NCI-H345 (cell line): ENCODE measurements at places on chromosomes 3 and 15.

DNA sequence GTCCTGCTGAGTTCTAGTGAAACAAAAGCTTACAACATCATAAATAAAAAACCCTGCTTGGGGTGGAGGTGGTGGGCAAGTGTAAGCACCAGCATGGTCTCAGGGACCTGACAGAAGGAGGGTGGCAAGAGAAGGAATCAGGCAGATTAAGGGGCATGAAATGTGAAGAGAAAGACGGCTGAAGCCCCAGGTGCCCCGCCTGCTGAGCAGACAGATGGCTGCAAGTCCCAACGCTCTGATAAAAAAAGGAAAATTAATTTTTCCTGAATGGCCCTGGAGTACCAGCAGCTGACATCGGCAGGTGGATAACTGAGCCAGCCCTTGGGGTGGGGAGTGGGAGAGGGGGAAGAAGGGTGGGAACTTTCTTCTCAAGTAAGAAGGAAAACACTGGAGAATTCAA is 137.9 kb downstream of the XXYLT1 start:
- no peak for DNase-seq

- DNase-seq: no peak
Observed at GRCh38 chr3:53261712-53262111, 5.9 kb upstream of the TKT start.

GRCh38 chr15:82300883-82301282 is 38.3 kb downstream of the SAXO2 start:
- DNase-seq: no peak

DNA sequence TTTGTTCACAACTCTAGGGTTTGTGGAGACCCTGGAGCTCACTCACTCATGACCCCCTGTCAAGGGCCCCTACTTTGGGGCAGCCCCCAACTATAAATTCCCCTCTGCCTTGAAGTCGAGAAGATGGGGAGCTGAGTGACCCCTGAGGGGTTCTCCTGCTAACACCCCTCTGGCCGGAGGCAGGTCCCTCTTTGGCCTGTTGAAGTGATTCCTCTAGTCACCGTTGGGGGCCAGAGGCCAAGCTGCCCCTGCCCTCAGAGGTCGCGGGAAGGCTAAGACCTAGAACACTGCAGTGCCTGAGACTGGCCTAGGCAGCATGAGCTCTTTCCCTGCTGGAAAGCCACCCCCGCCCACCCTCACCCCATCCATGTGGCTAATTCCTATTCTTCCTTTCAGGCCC is 15.4 kb upstream of the SKOR1 start:
- no peak for DNase-seq

DNA sequence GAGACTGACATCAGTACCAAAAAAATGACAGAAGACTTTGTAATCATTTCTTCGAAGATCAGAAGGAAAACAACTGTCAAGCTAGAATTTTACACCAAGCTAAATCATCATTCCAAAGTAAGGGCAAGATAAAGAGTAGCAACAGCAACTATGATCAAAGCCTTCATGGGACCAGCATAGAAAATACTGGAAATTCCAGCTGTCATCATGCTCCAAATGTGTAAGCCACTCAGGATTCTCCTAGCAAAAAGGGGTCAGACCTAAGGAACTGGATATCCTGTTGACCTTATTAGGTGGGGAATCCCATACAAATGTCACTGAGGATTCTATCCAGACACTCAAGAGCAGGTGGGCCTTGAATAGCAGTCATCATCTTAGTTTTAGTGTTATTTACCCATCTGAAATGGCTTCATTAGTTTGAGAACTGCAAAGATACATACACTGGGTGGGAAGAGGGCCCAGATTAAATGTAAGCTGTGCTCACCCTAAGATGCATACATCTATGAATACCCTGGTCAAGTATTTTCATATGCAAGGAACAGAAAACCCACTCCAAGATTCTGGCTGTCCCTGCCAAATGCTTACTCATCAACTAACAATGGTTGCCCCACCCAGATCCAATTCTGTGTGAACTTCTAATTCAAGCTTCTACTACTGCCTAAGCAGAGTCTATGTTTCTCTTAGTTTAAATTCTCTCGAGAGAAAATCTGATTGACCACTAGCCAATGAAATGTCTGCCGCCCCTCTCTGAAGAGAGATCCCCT is 33.5 kb downstream of the CLDN18 start:
- DNase-seq: no peak

DNA sequence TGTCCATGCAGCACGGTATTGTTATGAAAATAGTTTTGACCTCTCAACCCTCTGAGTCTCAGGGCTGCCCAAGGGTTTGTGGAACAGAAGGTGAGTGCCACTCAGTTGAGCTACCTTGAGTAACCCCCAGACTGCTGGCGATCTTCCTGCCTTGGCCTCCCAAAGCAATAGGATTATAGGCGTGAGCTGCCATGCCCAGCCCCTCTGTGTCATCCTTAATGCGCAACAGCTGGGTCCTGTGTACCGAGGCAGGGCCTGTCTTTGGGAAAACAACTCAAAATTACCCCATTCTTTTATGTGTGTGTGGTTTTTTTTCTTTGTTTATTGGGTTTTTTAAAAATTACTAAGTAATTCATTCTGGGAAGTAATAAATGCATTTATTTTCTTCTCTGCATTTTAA is 78.3 kb upstream of the TPM1 start:
- no peak for DNase-seq

GRCh38 chr15:63969652-63970421 is 76.4 kb downstream of the DAPK2 start:
- no peak for DNase-seq

- no peak for DNase-seq
Observed at GRCh38 chr15:77702211-77702957, 69.7 kb upstream of the LINGO1 start.

- no peak for DNase-seq
Observed at GRCh38 chr15:51111061-51111460, 16.4 kb upstream of the TNFAIP8L3 start.

GRCh38 chr3:33092496-33093254 is 4.3 kb downstream of the GLB1 start:
- DNase-seq: no peak

GRCh38 chr15:29008846-29009245 is 123.1 kb downstream of the APBA2 start:
- no peak for DNase-seq

- DNase-seq: no peak
Observed at GRCh38 chr3:45106874-45107273, 39.3 kb downstream of the CDCP1 start.

- DNase-seq: no peak
Observed at GRCh38 chr15:42725331-42725903, 11.5 kb downstream of the CDAN1 start.

DNA sequence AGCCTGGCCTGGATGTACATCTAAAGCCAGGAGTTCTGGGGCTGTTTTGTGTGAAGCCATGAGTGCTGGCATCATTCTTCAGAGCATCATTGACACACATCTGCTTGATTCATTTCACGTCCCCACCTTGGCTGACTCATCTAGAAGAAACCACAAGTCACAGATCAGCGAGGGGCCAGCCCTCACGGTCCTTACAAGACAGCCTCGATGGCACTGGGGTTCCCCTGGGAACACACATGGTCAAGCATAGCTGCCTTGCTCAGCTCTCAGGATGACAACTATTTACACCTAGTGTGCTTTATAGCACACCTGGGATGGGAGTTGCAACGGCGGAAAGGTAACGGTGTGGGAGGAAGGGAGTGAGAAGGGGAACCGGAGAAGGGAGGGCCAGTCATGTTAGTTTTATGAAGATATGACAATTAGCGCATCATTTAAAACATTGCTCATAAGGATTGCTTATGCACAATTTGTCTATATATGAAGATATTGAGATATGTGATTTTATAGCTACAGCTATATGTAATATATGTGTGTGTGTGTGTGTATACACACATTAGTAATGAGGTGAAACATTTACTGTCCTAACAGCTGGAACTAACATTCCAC is 227.1 kb downstream of the RPLP1 start:
- no peak for DNase-seq

- DNase-seq: no peak
Observed at GRCh38 chr3:63654211-63654610, 1.7 kb downstream of the SNTN start.

DNA sequence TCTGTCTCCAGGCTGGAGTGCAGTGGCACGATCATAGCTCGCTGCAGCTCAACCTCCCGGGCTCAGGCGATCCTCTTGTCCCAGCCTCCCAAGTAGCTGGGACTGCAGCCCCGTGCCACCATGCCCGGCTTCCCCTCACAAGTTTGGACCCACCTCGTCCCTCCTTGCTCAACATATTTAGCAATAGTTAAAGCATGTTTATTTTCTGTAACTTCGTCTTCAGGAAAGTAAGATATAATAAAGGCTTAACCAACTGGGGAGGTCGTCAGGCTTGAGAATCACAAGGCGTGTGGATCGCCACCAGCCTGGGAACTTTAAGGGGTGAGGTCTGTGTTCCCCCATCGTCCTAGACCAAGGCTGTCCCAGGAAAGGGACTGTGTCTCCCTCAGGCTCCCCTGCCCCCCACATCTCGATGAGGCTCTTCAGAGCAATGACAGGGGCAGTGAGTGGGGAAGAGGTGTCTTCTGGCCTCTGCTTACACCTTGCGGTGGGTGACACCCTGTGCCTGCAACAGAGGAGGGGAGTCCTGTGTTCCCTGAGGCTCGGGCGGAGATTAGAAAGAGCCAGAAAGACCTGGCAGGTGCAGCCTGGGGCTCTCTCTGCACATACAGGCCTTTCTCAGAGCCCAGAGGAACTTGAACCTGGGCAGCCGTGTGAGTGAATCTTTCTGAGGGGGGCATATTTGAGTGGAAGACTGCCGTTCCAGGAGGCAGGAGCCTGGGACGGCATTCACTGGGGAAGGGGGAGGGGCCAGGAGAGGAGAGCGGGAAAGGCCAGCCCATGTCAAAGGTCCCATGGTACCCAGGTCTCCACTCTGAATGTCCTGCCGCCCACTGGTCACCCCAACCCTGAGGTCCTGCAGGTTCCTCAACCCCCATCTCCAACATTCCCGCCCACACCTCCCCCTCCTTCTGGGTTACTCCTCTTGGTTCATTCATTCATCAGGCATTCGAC is 152.3 kb downstream of the SMAD6 start:
- no peak for DNase-seq

DNA sequence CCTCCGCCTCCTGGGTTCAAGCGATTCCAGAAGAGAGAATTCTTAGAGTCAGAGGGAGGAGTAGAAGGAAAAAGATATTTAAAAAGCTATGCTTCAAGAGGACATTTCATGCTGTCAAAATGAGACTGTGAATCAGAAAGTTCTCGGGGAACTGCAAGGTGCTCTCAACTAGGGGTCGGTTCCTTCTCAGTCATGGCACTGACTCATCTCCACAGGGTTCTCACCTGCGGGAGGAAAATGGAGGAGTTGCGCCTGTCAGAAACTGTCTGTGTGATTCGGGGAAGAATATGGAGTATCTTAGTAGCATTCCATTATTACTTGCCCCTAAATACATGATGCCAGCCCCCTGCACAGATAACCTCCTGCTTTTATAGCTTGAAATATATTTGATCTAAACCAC is 47.4 kb downstream of the APH1B start:
- DNase-seq: no peak

DNA sequence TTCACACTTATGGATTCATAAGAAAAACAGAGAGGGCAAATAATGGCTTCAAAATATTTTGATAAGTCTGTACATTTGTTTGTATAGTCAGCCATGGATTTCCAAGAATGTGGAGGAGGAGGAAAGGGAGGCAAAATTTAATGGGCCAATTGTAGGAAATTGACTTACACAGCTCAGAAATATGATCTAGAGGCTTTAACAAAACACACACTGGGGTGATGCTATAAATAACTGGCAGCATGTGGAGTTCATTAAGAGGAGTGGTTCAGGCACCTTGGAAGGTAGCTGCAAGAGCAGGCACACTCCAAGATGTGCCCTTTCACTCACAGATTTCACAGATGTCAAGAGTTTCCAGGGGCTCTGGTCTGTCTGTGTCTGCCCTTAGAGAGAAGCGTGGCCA is 193.4 kb upstream of the RASGRP1 start:
- DNase-seq: no peak

DNA sequence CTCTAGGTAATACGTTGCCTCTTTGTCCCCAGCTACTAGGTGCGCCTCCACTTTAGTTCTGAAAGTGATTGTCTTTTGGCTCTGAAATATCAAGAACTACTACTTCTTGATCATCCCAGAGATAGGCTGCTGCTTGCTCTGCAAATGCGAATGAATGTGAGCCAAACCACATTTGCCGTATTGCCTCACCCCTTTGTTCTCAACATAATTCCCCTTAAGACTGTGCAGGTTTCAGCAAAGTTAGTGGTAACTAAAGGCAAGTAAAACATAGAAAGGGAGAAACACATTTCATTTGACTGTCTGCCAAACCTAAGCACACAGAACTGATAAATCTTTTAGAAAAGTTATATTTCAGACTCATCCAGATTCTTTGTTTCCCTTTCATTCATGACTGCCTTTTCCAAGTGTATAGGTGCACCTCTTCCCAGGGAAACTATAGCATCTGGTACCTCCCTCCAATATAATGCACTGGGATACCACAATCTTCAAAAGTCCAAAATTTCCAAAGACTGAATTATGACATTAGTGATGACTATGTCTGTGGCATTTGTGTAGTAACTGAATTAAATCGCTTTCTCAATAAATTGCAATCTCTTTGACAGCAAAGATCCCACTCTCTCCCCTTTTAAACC is 720.6 kb upstream of the CBLB start:
- DNase-seq: no peak

- DNase-seq: no peak
Observed at GRCh38 chr15:27828746-27829145, 270.4 kb downstream of the OCA2 start.

- DNase-seq: no peak
Observed at GRCh38 chr3:45462522-45463265, 74.3 kb downstream of the LARS2 start.

- no peak for DNase-seq
Observed at GRCh38 chr3:183564046-183564445, 8.5 kb upstream of the KLHL6 start.

GRCh38 chr3:195224156-195224979 is 46.6 kb downstream of the XXYLT1 start:
- no peak for DNase-seq

- DNase-seq: no peak
Observed at GRCh38 chr3:52679811-52680210, 5.9 kb downstream of the PBRM1 start.

DNA sequence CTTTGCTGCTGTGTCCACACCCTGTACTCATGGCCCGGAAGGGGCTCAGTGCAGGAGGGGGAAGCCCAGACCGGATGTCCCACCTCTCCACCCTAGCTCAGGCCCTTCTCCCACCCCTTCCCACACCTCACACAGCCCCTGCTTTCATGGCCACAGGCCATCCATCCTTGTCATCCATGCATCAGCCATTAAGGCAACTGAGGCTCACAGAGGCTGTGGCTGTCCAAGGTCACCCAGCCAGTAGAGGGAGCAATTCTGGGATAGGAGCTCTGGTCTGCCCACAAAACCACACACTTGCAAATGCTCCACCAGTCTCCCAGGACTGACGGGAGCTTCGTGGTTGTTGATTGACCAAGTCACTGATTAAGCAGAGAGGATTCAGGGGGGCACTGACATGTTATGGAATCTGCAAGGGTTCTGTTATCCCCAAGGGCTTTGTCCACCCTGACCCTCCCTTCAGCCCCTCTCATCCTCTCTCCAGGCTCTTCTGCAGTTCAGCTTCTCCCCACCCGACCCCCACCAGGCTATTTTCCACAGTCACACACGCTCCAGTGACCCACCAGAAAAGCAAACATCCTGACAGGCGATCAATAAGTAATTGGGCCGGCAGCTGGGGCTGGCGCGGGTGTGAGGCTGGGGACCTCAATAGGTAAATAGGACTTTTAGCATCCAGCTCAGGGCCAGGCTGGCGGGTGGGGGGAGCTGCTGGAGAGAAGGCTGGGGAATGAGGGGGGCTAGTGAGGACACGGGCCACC is 15.1 kb downstream of the LINGO1 start:
- no peak for DNase-seq

- DNase-seq: no peak
Observed at GRCh38 chr15:34233614-34234013, 8.8 kb downstream of the EMC4 start.

GRCh38 chr3:190092250-190092649 is 28.4 kb downstream of the P3H2 start:
- no peak for DNase-seq
